CD4-positive, alpha-beta T cell (primary cell): ENCODE measurements at places on chromosomes 3 and 15.

DNA sequence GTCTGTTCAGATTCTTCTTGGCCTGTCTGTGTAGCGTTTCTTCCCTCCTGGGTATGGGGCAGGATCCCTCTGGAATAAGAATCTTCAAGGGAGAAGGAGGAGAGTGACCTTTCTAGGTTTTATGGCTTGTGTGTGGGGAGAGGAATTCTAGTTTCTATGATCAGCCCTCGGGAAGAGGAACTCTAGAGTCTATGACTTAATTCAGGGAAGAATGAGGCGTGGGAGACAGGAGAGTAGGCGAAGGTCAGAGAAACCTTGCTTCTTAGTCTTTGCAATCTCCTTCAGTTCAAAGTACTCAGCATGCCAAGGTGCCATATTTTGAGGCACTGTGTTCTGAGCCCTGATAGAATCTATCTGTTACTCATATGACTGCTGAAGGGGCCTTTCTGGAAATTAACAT is 99.2 kb upstream of the C3orf80 start:
- H3K4me3 ChIP-seq: no peak overlapping the region
- no peaks in the 10 kb centered on the region for H3K27me3 ChIP-seq
- no peaks in the 10 kb centered on the region for H3K4me1 ChIP-seq
- no peak for DNase-seq
- no peak overlapping the region for H3K27ac ChIP-seq

GRCh38 chr15:32933236-32933635 is 215.4 kb downstream of the GREM1 start:
- no peaks in the 10 kb centered on the region for H3K27me3 ChIP-seq
- no peak overlapping the region for H3K4me3 ChIP-seq
- DNase-seq: no peak
- H3K27ac ChIP-seq: no peak overlapping the region

GRCh38 chr3:30426293-30426993 is 180.0 kb upstream of the TGFBR2 start:
- no peak overlapping the region for H3K27ac ChIP-seq
- no peak overlapping the region for H3K4me3 ChIP-seq

- no peak overlapping the region for H3K27ac ChIP-seq
- no peak overlapping the region for H3K4me3 ChIP-seq
- DNase-seq: no peak
- H3K36me3 ChIP-seq: no peaks in the 10 kb centered on the region
- peaks cover 7% of the 10 kb centered on the region for H3K27me3 ChIP-seq
- peaks cover 10% of the 10 kb centered on the region for H3K4me1 ChIP-seq
Measured at GRCh38 chr3:13145131-13145825, 72.0 kb upstream of the IQSEC1 start.

DNA sequence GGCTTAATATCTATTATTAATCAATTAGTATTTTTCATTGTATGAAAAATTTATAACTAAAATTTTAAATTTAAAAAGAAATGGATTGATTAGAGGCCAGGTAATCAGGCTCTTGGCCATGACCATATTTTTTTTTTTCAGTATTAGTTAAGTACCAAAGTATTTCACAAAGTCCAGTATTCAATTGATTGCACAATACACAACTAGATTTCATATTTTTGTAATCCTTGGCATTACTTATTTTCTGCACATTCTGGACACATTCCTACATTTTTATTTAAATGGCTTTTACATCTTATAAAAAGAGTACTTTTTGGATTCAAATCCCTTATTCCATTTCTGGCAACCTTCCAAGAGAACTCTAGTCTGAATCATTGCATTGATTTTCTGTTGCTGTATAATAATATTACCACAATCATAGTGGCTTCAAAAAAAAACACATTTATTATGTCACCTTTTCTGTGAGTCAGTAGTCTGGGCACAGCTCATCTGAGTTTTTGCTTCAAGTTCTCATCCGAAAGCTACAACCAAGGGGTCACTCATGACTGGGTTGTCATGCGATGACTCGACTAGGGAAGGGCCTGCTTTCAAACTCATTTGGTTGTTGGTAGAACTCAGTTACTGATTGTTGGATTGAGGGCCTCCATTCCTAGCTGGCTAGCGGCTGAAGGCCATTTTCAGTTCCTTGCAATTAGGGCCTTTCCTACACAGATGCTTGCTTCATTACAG is 90.7 kb downstream of the CNTN6 start:
- H3K4me1 ChIP-seq: no peaks in the 10 kb centered on the region
- H3K27ac ChIP-seq: no peak overlapping the region
- no peak for DNase-seq

GRCh38 chr15:64156652-64157331 is 5.3 kb downstream of the SNX22 start:
- DNase-seq: no peak
- H3K4me1 ChIP-seq: peaks cover 60% of the 10 kb centered on the region
- no peak overlapping the region for H3K4me3 ChIP-seq
- peaks cover 12% of the 10 kb centered on the region for H3K27me3 ChIP-seq
- H3K36me3 ChIP-seq: peaks cover 72% of the 10 kb centered on the region

- H3K36me3 ChIP-seq: no peaks in the 10 kb centered on the region
- H3K4me3 ChIP-seq: no peak overlapping the region
- H3K4me1 ChIP-seq: no peaks in the 10 kb centered on the region
- H3K27ac ChIP-seq: no peak overlapping the region
- H3K27me3 ChIP-seq: no peaks in the 10 kb centered on the region
Measured at GRCh38 chr3:108322352-108322751, 26.0 kb downstream of the HHLA2 start.

DNA sequence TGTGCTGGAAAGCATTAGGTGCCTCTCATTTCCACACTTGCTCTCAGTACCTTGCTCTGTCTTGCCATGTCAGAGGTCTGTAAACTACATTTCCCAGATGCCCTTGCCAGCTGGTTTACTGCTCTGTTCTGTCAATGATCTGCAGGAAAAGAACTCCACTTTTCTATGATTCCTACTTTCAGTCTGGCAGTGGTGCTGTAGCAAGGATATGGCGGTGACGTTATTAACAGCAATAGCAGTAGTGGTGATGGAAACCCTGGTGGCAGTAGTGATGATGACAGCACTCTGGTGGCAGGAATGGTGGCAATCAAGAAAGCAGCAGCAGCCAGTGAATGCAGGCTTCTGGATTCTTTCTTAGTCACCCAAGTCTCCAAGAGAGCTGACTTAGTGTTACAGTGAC is 665.2 kb downstream of the DIPK2A start:
- no peak overlapping the region for H3K4me3 ChIP-seq
- DNase-seq: no peak
- H3K4me1 ChIP-seq: no peaks in the 10 kb centered on the region
- no peaks in the 10 kb centered on the region for H3K27me3 ChIP-seq
- H3K36me3 ChIP-seq: no peaks in the 10 kb centered on the region

GRCh38 chr3:126146525-126147146 is 33.8 kb downstream of the ALDH1L1 start:
- peaks cover 4% of the 10 kb centered on the region for H3K27me3 ChIP-seq
- H3K4me1 ChIP-seq: no peaks in the 10 kb centered on the region
- no peak for DNase-seq
- no peak overlapping the region for H3K27ac ChIP-seq
- H3K36me3 ChIP-seq: no peaks in the 10 kb centered on the region

DNA sequence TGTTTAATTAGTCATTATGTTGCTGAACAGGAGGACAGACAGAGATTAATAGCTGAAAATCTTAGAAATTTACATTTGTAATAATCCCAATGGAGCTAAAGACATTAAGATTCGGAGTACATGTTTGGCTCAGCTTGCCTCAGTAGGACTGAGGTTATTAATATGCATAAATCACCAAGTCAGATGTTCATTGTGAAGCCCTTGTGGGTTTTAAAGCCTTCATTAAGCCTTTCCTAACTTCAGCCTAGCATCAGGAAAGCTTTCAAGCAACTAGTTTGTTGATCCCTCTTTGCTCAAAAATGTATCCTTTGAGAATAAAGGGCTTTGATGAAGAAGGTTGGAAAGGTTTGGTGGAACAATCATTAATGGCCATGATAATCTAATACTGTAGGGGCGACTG is 178.2 kb upstream of the CGNL1 start:
- H3K27ac ChIP-seq: no peak overlapping the region
- DNase-seq: no peak
- H3K4me1 ChIP-seq: no peaks in the 10 kb centered on the region
- H3K4me3 ChIP-seq: no peak overlapping the region

GRCh38 chr3:129063841-129064482 is 3.4 kb downstream of the GP9 start:
- peaks cover 5% of the 10 kb centered on the region for H3K4me1 ChIP-seq
- no peak overlapping the region for H3K4me3 ChIP-seq
- no peak overlapping the region for H3K27ac ChIP-seq
- no peaks in the 10 kb centered on the region for H3K27me3 ChIP-seq
- H3K36me3 ChIP-seq: no peaks in the 10 kb centered on the region

GRCh38 chr15:52496175-52496574 is 32.5 kb downstream of the MYO5A start:
- no peaks in the 10 kb centered on the region for H3K27me3 ChIP-seq
- no peak overlapping the region for H3K4me3 ChIP-seq
- DNase-seq: no peak
- H3K27ac ChIP-seq: no peak overlapping the region

DNA sequence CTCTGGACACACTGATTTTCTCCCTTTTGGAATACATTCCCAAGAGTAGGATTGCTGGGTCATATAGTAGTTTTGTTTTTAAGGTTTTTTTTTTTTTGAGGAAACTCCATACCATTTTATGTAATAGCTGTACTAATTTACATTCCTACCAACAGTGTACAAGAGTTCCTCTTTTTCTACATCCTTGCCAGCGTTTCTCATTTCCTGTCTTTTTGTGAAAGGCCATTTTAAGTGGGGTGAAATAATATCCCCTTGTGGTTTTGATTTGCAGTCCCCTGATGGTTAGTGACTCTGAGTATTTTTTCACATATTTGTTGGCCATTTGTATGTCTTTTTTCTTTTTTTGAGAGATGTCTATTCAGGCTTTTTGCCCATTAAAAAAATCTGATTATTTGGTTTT is 1205.5 kb downstream of the ROBO1 start:
- no peaks in the 10 kb centered on the region for H3K36me3 ChIP-seq
- no peaks in the 10 kb centered on the region for H3K4me1 ChIP-seq
- H3K27ac ChIP-seq: no peak overlapping the region
- DNase-seq: no peak
- H3K4me3 ChIP-seq: no peak overlapping the region
- H3K27me3 ChIP-seq: no peaks in the 10 kb centered on the region

DNA sequence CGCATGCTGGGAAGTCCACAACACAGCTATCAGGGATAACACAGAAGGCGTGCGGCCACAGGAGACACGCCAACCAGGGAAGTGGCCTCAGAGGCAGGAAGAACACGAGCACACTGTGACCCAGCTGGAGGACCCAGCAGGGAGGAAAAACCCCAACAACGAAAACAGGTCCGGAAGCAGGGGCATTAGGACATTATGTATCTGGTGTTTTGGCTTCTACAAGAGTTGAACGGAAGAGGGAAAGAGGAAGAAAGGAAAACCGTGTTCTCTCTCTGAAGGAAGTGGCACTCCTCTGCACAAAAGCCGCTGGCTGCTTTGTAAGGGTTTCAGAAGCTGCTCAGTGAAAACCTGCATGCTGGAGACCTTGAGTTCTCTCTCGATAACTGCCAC is 61.8 kb downstream of the HACD2 start:
- H3K4me1 ChIP-seq: peaks cover 33% of the 10 kb centered on the region
- H3K27me3 ChIP-seq: no peaks in the 10 kb centered on the region
- DNase-seq: no peak
- peak overlapping the region; percentile 38 for H3K27ac ChIP-seq

DNA sequence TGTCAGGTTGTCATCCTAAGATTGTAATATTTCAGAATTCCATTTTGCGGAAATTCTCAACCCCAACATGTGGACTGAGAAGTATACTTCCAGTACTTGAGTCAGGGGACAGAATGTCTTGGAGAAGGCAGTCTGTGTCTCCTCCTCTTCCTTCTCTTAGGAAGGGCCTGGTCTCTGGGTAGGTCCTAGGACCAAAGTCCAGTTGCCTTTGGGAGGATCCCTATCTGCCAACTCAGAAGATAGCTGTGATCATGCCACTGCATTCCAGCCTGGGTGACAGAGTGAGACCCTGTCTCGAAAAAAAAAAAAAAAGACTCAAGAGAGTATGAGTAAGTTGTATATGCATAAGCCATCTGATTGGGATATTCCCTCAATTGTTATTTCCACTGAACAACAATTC is 23.9 kb upstream of the FAM3D start:
- H3K27me3 ChIP-seq: peaks cover 4% of the 10 kb centered on the region
- no peaks in the 10 kb centered on the region for H3K4me1 ChIP-seq
- H3K4me3 ChIP-seq: no peak overlapping the region
- H3K36me3 ChIP-seq: no peaks in the 10 kb centered on the region
- H3K27ac ChIP-seq: no peak overlapping the region

DNA sequence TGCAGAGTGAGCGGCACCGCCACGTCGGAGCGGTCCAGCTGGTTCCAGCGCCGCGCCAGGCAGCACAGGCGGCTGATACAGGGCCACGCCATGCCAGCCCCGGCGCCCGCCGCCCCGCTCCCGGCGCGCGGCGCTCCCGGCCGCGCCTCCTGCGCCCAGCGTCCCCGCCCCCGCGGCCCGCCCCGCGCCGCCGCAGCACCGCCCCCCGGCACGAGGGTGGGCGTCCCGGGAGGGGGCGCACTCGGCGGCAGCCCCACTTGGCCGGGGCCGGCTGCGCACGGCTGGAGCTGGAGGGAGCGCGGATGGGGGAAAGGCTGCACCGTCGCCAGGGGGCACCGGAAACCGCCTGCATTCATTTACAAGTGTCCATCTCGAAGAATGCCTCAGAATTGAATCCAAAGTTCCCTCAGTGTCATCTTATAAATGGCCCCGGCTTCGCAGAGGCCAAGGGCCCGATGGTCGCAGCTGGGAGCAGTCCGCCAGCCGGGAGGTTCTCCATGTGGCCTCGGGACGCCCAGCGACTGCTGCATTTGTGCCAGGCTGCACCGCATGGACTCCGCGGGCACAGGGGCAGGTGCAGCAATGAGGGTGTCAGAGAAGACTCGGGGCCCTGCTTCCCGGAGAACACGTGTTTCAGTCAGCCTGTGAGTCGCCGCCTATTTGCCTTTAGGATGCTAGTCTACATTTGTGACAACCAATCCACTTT is at the start of gene MAP6D1:
Gene MAP6D1 (minus strand): TSS at position 122 of the 706 bp plus-strand sequence. CDS start 30 bp downstream, at position 92.
- no peak within 1 kb of the TSS for H3K27ac ChIP-seq
- no peak for DNase-seq
- H3K4me1 ChIP-seq: peaks cover 12% of the 10 kb centered on the region
- peaks cover 2% of the 10 kb centered on the region for H3K27me3 ChIP-seq
- H3K4me3 ChIP-seq: peak within 1 kb of the TSS; percentile 51
- peaks cover 10% of the 10 kb centered on the region for H3K36me3 ChIP-seq

- no peak overlapping the region for H3K27ac ChIP-seq
- DNase-seq: no peak
- H3K4me3 ChIP-seq: no peak overlapping the region
- H3K36me3 ChIP-seq: no peaks in the 10 kb centered on the region
- H3K4me1 ChIP-seq: no peaks in the 10 kb centered on the region
Measured at GRCh38 chr3:197168606-197169005, 129.8 kb downstream of the DLG1 start.
